EL (cell line): ENCODE measurements at places on chromosomes 4 and X.

GRCh38 chrX:55663584-55663983 lies 40.4 kb downstream of the FOXR2 start:
- DNase-seq, result no peak

GRCh38 chr4:23818097-23818885 lies 71.6 kb downstream of the PPARGC1A start:
- DNase-seq, result no peak

DNA sequence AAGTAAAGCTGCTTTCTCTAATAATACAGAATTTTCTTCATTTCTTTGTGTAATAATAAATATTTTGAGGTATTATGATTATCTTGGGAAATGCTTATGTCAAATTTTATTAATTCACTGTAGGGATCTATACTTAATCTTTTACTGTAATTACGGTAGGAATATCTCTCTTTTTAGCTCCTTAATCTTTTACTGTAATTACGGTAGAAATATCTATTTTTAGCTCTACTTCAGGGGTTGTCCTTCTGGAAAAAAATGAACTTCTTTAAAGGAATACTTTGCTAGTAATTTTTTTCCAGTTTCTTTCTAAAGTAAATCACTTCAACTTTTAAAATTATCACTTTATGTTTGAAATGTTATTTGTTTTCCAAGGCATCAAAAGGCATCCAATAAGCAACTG lies 2229.4 kb upstream of the AGA start:
- DNase-seq, result no peak

GRCh38 chr4:102501447-102501696 lies 213 bp downstream of the NFKB1 start:
- no peak for DNase-seq

DNA sequence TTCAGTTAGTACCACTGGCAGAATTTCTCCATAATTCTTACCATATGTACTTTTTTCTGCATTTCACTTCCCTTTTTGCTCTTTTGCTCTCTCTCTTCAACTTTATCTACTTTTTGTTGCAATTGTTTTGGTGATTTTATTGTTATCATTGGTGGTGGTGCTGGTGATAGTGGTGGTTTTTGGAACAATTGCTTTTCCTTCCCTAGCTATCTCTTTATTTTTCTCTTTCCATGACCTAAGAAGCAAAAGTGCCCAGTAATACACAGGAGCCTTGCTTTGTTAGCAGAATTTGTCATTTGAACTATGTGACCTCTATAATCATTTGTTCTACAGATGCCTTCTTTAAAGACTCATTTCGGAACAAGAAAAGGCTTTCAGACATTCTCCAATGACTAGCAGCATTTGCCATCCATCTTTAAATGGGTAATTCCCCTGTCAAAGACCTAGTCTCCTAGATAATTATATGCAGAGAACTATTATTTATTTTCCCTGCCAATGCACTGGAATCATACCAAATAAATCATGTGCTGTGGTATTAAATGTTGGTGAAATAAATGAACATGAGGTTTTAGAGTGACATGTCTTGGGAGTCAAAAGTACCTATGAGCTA lies 154.5 kb downstream of the GASK1B start:
- DNase-seq, result no peak

- no peak for DNase-seq
Observed at GRCh38 chrX:136658151-136658550, 10.2 kb downstream of the CD40LG start.

GRCh38 chr4:156547891-156548290 lies 423.7 kb downstream of the PDGFC start:
- DNase-seq, result peak; percentile 26

DNA sequence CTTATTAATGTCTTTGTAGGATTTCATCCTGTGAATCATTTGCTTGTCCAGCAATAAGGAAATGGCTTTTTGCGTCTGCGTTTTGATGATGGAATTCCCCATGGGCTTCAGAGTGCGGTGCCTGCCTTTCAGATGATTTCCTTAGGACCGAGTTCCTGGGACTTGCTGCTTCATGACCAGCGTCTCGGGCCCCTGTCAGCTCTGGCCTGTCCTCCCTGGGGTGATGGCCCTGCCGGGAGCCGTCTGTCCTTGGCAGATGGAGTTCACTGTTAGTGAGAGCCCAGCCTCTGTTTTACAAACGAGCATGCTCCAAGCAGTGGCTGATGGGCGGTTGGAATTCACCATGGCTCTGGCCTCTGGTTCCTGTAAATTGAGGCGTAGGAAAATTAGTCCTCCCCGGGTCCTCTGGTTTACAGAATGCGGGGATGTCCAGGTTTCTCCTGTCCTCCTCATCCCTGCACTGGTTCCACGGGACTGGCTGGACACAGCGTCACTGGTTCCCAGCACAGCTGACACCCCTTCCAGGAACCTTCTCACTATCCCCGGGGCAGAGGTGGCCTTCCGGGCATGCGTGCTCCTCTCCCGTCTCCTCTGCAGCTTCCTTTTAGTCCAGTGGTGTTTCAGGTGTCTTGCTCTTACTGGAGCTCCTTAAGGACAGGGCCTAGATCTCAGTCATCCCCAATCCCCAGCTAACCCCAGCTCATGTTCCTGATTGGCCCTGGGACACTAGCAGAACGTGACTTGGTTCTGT lies 34.9 kb downstream of the TBC1D14 start:
- DNase-seq, result no peak

- peak; percentile 43 for DNase-seq
Observed at GRCh38 chr4:123941306-123941705, 544.7 kb downstream of the SPRY1 start.

DNA sequence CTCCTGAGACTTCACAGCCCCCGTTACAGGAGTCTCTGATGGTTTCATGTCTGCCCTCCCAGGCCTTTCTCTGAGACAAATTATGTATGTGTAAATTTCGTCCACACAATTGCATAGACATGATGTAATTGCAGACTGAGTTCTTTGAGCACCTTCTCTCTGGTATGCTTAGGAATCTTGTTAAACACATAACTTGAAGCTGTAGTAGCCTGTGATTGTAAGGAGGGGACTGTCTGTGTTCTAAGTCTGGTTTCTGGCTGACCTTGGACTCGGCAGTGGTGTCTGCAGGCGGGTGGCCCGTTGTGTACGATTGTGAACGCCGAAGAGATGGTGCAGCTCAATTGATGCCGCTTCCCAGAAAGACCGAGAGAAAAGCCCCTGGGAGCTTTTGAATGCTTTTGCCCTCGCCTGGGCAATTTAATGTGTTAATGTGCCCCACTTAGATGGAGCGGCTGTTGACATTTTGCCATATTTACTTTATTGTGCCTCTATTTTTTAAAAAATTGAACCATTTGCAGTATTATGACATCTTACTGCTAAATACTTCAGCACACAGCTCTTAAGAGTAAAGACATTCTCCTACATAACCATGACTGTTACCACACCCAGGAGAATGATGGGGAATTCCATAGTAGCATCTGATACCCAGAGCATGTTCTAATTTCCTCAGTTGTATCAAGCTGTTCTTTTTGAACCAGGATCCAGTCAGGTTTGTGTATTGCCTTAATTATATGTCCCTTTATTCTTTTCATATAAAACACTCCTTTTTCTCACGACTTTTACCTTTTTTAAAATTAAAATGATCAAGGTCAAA lies 58.4 kb upstream of the TADA2B start:
- no peak for DNase-seq

GRCh38 chrX:135944486-135944885 lies 29.3 kb downstream of the MMGT1 start:
- DNase-seq, result no peak

- DNase-seq, result no peak
Observed at GRCh38 chr4:101190751-101191150, 156.6 kb downstream of the PPP3CA start.

GRCh38 chrX:14079891-14080430 lies 50.3 kb upstream of the GEMIN8 start:
- no peak for DNase-seq

DNA sequence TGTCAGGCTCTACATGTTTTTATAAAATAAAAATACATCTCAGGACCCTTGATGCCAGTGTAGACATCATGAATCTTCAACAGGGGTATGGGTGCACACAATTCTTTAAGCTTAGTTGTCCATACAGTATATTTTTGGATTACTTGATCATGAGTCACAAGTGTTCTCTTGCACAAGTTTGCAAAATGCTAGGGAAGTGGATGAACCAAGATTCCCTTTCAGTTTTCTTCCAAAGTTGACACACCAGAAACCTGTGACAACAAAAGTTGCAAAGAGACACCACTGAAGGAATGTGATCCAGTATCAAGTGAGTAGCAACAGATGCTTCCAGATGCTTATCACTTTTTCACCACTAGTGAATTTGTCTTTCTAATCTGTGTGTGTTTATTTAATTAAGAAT lies 1021.2 kb downstream of the PCDH7 start:
- no peak for DNase-seq

- no peak for DNase-seq
Observed at GRCh38 chrX:136600059-136600458, 47.9 kb upstream of the CD40LG start.

DNA sequence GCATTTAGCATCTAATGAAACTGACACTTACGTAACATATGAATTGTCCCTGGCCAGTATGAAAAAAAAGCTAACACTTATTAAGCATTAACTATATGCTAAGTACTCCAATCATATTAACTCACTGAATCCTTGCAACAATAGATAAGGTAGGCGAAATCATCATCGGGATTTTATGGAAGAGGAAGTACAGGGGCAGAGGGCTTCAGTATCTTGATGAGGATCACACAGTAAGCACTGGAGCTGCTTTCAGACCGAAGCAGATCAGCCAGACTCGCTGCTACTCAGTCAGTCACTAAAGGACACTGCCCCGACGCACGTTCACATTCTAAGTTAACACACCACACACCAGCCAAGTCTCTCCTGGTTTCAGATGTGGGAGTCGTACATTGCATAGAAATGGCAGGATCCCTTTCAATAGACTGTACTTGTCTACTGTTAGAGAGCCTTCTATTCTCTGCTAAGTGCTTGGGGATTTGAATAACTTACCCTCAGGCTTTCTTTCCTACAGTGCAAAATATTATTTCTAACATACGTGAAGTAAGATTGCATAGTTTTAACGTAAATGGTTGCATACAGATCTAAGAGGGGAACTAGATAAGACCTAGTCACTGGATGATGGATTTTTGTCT lies 540.2 kb upstream of the TENM3 start:
- DNase-seq, result no peak

DNA sequence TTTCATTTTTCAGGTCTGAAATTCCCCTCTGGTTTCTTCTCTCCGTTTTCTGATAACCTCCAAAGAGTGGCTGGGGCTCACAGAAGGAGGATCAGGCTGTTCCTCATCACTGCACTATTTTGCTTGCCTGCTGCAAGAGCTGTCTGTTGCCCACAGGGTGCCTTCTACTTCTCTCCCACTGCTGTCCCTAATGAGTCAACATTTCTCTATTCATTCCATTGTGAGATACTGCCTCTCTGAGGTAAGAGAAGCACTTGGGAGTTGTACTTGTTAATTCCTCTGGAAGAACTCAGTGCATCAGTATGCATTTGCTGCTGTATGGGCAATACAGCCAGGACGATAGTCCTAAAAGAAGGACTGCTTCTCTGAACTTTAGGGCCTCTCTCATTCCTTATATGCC lies 34.8 kb downstream of the CT47B1 start:
- DNase-seq, result peak; percentile 54

DNA sequence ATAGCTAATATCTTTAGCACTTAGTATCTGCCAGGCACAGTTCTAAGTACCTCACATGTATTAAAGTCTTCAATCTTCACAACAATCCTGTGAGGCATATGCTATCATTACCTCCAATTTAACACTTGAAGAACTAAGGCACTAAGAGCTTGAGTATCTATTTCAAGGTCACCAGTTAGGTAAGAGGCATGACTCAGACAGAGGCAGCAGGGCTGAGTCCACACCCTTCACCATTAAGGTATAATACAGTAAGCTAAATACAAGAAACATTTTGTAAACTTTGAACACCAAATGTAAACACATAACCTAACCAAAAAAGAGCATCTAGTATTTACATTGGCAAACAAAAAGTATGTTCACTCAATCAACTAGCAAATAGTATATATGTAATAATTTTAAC lies 1410.9 kb downstream of the PCDH18 start:
- no peak for DNase-seq

- no peak for DNase-seq
Observed at GRCh38 chr4:11312389-11312788, 116.3 kb downstream of the HS3ST1 start.

- no peak for DNase-seq
Observed at GRCh38 chr4:158808399-158808798, 39.6 kb downstream of the FNIP2 start.

DNA sequence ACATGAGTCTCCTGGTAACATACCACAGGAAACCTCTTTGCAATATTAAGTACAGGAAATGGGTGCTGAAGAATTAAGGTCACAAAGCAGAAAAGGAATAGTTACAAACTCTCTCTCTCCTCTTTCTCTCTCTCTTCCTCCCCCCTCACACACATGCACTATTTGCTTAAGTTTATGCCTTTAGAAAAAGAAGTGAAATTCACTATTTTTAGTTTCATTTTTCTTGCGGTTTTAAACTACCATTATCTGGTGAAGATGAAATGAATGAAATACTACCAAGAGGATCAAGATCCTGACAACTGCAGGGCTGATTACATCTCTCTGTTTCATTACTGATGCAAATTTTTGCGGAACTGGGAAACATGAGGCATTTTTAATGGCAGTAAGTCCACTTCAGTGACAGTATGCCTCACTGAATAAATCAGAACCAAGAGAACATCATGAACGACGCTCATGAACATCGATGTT lies 64.3 kb upstream of the FTHL17 start:
- DNase-seq, result no peak

DNA sequence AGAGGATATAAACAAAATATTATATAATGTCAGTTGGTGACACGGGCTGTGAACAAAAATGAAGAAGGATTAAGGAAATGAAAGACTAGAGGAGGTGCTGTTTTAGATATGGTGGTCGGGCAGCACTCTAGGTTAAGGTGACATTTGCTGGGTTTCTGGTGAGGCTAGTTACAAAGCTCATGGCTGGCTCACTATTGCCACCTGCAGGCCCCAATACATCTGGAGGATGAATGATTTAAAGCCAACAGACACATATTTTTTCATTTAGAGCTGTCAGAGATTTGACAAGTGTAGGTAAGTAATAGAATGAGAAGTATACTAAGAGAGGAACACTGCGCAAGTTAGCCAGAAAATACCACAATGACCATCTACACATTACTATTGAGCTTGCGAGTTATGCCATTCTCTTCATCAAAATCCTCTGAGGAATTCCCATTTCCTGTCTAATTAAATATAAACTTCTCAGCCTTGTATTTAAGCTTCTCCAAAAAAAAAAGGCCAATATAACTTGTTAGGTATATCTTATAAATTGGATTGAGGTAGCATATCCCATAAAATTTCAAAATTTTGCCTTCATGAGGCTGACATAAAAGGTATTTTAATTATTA lies 6.4 kb upstream of the FGG start:
- peak; percentile 35 for DNase-seq

GRCh38 chr4:53647547-53647946 lies 56.3 kb upstream of the LNX1 start:
- no peak for DNase-seq

- DNase-seq, result no peak
Observed at GRCh38 chr4:25913056-25913850, 767 bp upstream of the SMIM20 start.

DNA sequence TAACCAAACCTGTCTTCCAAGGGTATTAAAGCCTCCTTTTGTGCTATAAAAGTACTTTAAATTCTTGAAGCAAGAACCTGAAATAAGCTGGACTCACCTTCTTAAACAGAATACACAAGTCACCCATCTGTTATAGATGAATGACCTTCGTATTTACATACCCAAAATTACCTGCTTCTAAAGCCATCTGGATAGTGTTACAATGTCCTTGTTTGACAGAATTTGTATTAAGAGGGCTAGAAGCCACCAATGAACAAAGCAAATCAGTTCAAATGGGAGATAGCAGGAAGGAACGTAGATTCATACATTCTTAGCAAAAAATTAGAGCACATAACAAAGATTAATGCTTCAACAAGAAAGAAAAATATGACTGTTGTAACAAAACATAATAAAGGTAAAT lies 33.7 kb upstream of the CCSER1 start:
- no peak for DNase-seq
